ENCODE measurements at places on chromosomes 13 and 19. TPM values are rescaled to one million over a fixed set of nuclear protein-coding genes. Genes with fewer than 3 reads are reported as not detected.

- no peak for DNase-seq
Observed at GRCh38 chr19:13404236-13404635, 102.0 kb downstream of the CACNA1A start.

DNA sequence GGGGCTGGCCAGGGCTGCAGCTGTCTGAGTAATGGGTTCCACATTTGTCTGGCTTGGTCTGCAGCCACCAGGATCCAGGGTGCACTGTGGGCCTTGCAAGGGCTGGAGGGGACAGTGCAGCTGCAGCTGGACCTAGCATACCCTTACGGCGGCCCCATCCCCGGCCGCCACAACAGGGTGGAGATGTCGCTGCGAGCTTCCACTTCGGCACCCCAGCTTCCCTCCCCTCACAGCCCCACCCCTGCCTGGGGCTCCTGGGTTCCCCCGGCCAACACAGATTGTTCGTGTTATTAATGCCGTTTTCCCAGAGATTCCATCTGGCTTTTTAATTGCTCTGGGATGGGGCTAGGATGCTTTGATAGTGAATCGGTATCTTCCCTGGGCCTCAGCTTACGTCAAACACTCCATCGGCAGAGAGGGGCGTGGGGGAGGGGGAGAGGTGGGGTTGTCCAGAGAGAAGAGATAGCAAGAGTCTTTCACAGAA lies 5.8 kb downstream of the CEBPA start:
- DNase-seq = peak; percentile 50

- no peak for DNase-seq
Observed at GRCh38 chr13:33763021-33763420, 54.9 kb upstream of the RFC3 start.

DNA sequence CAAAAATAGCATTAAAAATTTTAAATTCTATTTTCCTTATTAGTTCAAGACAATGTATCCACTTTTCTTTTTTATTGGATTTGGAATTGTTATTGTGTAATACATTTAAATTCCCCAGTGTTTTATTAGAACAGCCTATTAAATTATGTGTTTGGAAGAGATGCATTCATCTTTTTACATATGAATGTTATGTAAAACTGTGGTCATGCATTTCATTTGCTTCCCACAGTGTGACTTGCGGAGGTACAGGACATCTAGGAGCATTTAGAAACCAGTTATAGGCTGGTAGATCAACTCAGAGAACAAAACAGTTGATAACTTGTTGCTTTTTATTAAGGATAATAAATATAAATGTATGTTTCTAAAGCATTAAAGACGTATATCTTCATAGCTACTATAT lies 335.5 kb upstream of the TMTC4 start:
- no peak for DNase-seq

DNA sequence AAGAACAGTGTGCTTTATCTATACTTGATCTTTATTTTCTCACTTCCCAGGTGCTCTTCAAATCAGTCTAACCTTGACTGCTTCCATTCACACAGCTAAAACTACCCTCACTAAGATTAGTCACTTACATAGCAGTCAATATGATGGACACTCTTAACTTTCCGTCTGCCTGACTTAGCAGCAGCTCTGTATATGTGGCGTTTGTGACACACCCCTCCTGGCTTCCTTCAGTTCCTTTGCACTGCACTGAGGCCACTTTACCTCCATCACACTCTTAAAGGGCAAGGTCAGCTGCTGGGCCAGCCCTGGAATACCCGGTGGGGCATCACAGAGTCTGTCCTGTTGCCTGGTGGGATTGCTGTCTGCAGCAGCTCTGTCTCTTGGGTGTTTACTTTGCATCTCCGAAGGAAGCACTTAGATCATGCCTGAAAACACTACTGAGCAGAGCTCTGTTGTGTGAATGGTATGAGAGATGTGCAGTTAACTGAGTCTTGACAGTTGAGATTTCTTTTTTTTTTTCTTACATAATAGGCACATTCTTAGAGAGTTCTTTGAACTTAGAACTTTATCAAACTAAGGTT lies 35.6 kb upstream of the IL17D start:
- DNase-seq = no peak

DNA sequence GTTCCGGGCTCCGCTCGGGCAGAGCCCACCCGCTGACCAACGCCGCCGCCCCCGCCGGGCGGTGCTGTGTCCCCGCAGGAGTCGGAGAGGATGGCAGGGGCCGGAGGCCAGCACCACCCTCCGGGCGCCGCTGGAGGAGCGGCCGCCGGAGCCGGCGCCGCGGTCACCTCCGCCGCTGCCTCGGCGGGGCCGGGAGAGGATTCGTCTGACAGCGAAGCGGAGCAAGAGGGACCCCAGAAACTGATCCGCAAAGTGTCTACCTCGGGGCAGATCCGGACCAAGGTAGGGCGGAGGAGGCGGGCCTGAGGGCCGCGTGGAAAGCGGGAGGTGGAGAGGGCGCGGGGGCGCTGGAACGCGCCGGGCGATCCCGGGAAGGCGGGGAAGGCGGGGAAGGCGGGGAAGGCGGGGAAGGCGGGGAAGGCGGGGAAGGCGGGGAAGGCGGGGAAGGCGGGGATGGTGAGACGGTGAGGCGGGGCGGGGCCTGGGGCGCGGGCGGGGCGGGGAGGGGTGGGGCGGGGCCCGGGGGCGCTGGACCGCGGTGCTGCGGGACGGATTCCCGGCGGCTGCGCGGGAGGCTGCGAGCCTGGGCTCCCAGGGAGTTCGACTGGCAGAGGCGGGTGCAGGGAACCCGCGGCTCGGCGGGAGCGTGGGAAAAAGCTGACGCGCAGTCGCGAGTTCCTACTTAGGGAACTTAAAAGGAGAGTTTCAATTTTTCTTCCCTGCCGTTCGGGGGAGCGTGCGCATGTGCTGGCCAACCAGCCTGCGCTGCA lies 421 bp downstream of the DGKH start:
- peak; percentile 93 for DNase-seq

DNA sequence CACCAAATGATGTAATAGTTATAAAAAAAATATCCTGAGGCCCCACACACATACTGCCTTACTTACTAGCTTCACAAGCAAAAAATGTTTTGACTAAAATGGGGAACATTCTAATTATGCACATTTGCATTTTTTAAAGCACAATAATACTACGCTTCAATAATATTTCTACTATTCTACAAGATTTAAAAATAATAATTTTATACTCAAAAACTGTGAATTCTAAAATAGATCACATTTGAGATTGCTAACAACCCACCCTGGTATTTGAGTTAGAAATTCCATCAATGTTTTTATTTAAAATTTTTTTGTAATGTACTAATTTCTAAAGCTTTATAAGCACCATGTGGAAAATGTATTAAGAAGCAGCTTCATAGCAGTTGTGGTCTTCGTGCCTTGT lies 24.2 kb downstream of the CCDC169 start:
- no peak for DNase-seq

GRCh38 chr19:16040642-16041041 lies 35.7 kb upstream of the TPM4 start:
- DNase-seq = no peak

GRCh38 chr13:56102641-56103040 lies 1038.1 kb upstream of the PRR20A start:
- no peak for DNase-seq

DNA sequence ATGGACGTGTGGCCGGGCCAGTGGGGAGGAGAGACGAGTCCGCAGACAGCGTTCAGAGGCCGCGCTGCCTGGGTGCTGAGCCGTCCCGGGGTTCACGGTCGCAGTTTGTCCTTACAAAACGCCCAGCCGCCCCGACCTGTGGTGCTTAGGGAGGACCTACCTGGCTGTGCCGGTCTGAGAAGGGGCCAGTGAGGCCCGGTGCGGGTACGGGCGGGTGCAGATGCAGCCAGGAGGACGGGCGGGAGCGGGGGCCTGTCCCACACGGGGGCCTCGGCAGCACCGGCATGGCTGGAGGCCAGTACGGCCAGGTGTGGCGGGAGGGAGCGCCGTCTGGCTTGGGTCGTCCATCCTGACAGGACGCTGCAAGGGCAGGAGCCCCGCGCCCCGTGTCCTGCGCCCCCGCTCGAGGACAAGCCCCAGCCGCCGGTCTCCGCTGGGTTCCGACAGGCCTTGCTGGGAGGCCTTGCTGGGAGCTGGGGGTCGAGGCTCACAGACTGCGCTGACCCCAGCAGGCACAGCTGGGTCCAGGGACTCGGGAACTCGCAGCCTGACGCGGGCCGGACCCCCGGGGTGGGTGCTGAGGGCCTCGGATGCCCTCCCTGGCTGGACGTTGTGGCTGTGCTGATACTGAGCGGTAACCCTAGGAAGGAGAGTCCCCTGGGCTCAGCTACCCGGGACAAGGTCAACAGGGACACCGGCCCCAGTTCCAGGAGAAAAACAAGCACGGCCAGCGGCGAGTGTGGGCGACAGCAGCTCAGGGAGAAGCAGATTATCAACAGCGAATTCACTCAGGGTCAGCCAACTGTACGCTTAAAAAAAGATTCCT lies 5.3 kb upstream of the PROZ start:
- DNase-seq = no peak

DNA sequence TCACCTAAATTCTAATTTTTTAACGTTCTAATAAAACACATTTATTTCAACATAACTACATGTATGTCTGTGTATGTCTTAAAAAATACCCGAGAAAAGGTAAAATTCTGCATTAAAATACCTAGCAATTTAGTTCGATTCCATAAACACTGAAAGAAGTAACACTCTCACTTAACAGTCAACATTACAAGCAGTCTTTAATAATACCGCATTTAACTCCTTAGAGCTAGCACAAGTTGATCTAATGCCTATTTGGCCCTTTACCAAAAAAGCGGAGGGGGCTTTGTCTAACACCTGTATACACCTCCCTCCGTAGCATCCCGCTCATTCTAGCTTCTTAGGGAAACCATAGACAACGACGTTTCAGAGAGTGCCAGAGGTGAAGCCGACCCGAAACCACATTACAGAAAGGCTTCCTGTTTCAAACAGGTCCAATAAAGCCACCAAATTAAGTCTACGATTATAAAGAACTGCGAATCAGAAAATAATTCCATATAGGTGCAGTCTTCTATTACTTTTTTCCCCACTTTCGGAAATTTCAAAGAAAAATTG lies 1.2 kb downstream of the SPART start:
- DNase-seq = no peak

- DNase-seq = no peak
Observed at GRCh38 chr19:24098359-24098758, 11.4 kb downstream of the ZNF254 start.

- no peak for DNase-seq
Observed at GRCh38 chr19:45578861-45579260, 5.7 kb downstream of the OPA3 start.

- DNase-seq = no peak
Observed at GRCh38 chr19:18526316-18526715, 4.4 kb upstream of the ELL start.

DNA sequence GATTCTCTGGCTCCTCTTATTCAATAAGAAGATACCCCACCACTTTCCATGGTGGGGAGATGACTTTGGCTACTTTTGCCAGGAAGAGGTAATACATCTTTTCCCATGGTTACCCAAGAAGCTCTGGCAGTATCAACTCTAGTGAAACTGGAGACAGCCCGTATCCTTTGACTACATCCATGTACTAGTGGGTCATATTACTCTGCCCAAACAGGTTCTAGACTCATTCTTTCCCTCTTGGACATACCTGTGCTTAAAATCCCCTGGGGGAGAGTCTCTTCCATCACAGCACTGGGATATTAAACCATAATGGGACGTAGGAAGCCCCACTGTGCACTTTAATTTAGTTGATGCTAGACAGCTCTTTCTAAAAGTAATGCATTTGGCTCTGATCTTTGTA lies 144.7 kb upstream of the KLF12 start:
- DNase-seq = no peak

DNA sequence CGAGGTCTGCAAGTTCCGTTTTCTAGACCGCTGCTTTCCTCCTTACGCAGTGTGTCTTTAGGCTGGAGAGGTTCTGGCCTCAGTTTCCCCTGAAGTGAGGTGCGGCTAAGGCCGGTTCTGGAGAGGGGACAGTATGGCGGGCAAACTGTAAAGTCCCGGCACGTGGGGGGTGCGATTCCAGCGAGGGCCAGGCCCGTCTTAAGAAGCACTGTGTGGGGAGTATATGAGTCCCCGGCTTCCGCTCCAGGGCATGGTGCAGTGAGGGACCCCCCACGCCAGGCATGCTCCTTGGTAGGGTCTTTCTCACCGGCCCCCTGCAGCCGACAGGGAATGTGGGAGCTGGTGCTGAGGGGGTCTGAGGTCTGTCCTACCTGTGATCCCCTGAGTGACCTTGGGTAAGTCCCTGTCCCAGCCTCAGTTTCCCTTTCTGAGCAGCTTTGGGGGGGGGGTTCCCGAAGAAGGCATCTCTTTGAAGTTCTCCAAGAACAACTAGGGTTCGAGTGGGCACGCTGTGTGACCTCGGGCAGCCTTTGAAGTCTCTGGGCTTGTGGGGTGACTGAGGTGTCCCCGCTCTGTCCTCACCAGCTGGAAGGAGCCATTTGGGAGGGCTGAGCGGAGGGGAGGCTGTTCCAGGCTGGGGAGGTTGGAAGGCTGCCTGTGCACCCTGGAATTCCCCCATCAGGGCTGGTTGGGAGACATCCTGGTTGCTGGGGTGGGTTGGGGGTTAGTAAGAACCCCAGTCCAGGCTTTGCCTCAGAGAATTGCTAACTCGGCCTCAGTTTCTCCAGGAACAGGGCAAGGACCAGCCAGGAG lies 1.5 kb downstream of the NFIC start:
- DNase-seq = no peak

- DNase-seq = no peak
Observed at GRCh38 chr13:78659450-78659730, 435 bp upstream of the OBI1 start.

DNA sequence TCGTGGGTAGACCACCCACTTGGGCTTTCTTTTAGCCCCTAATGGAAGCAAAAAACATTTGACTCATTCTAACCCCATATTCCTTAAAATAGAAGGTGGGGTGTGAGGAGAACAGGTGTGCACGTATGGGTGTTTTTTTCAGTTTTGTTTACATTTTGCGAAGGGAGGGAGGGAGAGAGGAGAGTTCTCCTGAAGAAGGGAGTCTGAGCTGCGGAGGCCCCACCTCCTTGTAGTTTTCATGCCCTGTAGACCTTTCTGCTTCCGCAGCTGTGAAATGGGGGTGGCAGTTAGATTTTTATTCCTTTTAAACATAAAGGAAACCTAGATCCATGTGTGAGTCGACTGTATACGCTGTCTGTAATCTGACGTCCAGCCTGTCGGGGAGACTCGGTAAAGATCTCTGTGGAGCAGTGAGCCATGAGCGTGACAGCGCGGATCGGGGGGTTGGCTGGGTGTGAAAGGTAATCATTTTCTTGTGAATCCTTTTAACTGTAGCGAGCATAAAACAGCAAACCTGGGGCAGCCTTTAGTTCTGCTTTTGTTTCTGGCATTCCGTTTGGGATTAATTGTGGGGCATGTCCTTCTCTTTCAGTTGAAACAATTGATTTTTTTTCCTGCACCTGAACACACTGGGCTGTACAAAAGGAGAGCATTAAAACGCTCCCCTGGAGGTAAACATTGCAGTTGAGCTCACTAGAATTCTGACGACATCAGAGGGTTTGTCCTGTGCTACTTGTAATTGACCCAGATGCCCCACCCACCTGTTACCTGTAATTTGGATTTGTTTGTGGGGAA lies 2.3 kb downstream of the UPF1 start:
- no peak for DNase-seq

- no peak for DNase-seq
Observed at GRCh38 chr13:113001241-113002140, 32.5 kb downstream of the MCF2L start.

The TUBA3C gene
- not detected for total RNA-seq

The ZNF491 gene
- 4.2 TPM for total RNA-seq

The SHISA7 gene
- total RNA-seq = not detected

The ANKLE1 gene
- 0.57 TPM for total RNA-seq

The DYRK1B gene
- 20.0 TPM for total RNA-seq

The ZSCAN1 gene
- total RNA-seq = 1.3 TPM

The FFAR2 gene
- not detected for total RNA-seq

The ZNF729 gene
- total RNA-seq = not detected

The F10 gene
- not detected for total RNA-seq

The FGF22 gene
- not detected for total RNA-seq

Data from chondrocyte (in vitro differentiated cells).